Motor neuron (in vitro differentiated cells): ENCODE measurements at places on chromosomes 2 and 18. TPM values are rescaled to one million over a fixed set of nuclear protein-coding genes. Genes with fewer than 3 reads are reported as not detected.

TUBA3E gene
- 0.19 and 0.49 TPM in 2 replicates for total RNA-seq

DNA sequence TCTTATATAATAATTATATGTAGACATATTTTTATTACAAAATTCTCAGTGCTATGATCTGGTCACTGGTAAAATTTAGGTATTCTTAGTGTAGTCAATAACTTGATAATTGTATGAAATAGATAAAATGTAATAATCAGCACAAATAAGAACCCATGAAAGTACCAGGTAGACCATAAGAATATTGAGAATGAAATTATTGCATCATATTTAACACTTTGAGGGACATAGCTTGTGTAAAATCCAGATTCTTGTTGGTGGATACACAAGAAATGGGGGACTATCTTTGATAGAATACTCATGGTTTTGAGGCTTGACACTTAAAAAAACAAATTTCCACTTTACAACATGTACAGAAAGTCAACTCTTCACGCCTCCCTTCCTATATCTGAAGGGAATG, 898.8 kb upstream of the DDX18 start:
- ATAC-seq, result no peak

INPP5D gene
- total RNA-seq, result 5.8 and 5.9 TPM in 2 replicates

DNA sequence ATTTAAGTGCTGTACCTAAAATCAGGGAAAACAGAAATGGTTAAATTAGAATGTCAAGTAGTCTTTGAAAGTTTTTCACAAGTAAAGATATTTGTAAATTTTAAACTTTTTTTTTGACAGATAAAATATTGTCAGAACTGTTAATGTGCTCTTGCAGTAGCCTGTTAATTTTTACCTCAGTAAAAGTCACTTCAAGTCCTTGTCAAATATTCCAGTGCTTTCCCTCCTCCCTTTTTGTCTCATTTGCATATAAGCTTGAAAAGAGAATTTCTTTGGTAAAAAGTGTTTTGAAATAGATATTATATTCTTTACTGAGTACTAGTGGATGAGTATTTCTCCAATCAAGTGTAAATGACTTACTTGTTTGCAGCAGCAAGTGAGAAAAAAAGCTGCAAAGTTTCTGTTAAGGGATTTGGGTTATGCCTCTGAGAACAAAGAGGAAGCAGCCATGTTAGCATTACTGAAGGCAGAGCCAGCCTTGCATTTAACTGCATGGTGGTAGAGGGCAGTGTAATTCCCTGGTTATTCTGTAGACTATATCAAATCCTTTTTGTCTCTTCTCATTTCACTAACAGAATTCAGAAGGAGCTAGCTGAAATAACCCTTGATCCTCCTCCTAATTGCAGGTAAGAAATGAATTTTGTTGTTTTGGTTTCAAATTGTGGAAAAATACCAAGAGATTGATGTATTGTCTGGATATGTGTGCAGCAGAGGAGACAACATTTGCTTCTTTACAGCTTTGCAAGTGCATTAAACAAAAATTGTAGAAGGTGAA, 3.2 kb downstream of the UBE2E3 start:
- ATAC-seq, result peak; percentile 7

DNA sequence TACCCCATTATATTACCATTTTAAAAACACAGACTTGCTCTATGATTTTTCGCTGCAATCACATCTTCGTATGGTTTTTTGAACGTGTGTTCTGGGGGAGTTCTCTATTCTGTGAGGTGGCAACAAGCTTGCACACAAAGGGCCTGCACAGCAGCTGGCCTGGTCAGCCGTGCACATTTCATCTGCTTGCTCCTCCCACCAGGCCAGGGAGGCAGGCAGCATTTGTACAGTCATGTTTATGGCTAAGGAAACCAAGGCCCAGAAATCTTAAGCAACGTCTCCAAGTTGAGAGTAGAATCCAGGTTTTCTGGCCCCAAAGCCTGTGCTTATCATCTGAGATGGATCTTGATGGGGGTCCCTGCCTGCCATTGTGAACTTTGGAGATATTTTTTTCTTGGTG, 106.4 kb upstream of the SMIM21 start:
- peak; percentile 34 for ATAC-seq

GRCh38 chr2:16262526-16263178, 322.3 kb downstream of the MYCN start:
- ATAC-seq, result no peak

DNA sequence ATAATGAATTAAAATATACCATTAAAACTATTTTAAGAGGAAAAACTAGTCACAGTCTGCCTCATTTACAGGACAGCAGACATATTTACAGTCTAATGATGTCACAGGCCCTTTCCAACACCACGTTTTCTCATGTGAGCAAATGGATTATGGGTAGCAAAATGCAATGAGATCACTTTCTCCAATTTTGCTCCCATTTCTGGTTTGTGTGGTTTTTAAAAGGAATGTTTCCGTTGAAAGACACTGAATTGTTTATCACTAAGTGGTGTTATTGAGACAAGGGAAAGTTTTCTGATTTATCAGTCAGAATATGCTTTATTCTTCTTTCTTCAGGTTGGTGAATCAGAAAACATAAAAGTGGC, 11.4 kb upstream of the NR4A2 start:
- no peak for ATAC-seq

DNA sequence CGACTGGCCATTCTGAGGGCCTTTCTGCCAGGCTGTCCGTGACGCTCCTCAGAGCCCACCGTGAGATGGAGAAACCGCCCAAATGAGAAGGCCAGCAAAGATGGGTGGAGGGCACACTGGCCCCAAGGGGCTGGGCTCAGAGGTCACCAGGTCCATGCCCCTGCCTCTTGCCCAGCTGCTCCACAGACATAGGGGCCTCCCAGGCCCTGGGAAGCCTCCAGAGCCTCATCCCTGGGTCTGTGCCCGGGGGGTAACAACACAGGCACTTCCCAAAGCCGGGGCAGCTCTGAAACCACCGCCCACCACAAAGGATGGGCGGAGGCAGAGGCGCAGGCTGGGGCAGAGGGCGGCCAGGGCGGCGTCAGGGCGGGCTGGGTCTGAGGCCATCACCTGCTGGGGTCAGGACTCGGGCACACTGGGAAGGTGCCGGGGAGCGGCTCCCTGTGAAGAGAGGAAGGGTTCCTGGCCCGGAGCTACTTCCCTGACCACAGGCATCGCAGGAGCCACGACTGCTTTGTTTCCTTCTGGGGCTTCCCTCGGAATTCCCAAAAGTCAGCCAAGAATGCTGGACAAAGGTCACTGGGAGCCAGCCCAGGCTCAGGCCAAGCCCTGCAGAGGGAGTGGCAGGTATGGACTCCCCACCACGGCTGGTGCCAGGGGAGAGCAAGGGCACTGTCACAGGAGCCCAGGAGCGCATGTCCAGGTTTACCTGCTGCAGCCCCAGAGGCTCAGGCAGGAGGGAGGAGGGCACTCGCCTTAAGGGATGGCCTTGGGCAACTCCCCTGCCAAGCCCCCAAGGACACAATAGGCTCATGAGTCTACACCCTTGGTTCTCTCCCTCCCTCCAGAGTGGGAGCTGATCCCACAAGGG, 9.4 kb downstream of the CYP26B1 start:
- ATAC-seq, result no peak

GRCh38 chr18:73990258-73990657, 157.4 kb downstream of the FBXO15 start:
- no peak for ATAC-seq

GRCh38 chr18:69358212-69358895, 42.3 kb upstream of the DOK6 start:
- no peak for ATAC-seq

CYTIP gene
- total RNA-seq, result 0.52 TPM in 1 of 2 replicates, not detected in the other

- no peak for ATAC-seq
Observed at GRCh38 chr2:39834426-39834825, 55.4 kb upstream of the THUMPD2 start.

DNA sequence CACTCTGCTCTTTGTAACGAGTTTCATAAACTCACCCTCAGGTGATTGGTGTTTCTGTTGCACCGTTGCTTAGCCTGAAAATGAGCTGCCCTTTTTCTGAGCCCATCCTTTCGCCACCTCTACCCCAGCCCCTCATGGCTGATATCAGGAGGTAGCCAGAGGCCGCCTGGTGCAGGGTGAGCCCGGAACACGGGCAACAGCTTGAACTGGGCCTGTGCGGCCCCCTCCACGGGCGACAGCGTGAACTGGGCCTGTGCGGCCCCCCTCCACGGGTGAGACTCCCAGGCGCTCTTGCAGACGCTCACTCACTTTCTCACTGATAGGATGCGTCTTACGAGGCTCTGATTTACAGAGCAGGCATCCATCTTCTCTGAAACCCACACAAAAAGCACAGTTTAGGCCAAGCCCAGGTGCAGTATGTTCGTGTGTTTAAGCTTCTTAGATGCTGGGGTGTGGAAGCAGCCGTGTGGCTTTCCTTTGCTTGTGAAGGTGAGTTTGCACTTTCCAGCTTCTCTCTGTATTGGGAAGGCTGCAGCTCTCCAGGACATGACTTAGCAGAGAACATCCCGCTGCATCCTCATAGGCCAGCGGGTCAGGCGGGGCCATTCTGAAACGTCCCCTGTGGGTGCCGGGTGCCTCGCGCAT, 83.5 kb downstream of the NFATC1 start:
- ATAC-seq, result peak; percentile 35

DNA sequence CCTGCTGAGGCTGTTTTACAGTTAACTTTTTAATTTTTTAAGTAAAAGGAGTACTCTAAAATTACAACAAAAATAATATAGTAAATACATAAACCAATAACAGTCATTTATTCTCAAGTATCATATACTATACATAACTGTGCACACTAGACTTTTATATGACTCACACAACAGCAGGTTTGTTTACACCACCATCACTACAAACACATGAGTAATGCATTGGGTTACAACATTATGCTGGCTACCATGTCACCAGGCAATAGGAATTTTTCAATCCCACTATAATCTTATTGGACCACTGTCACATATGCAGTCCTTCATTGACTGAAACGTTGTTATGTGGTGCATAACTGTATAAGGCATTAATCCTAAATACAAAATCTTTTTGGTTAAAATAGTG, 42.5 kb downstream of the RASGRP3 start:
- no peak for ATAC-seq

DNA sequence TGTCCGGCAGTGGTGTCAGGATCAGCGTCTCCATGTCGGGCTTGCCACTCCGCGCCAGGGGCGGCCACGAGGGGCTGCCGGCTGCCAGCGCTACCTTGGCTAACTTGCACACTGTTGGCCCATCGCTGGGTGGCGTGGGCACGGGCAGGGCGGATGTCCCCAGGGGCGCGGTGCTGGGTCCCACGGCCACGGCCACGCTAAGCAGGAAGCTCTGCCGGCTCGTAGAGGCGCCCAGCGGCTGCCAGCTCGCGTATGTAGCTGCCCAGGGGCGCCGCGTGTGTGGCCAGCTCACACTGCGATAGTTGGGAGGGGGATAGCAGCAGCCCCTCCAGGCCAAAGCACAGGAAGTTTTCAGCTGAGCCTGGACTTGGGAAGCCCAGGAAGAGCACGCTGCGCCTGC, 249.4 kb downstream of the ANKRD30B start:
- no peak for ATAC-seq

DNA sequence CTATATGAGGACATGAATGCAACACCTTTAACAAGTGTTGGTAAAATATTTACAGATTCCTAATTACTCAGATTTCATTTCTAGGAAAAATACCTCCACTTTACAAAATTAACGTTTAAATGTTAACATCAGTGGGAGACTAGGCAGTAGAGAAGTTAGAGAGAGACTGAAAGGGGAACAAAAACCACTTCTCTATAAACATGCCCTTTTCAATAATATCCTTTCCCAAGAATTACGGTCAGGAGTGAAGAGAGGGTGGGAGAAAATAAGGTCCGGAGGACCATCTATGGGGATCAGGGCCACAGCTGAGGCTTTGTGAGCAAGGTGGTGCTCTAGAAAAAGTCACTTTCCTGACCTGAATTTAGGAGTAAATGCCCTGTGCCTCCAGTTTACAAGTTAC, 65.3 kb upstream of the WIPF1 start:
- ATAC-seq, result no peak

CERKL gene
- 7.6 and 9.5 TPM in 2 replicates for total RNA-seq

GRCh38 chr2:234029150-234029733, 21.3 kb upstream of the SPP2 start:
- no peak for ATAC-seq

GRCh38 chr2:177489719-177490301, 97.2 kb downstream of the AGPS start:
- no peak for ATAC-seq

DNA sequence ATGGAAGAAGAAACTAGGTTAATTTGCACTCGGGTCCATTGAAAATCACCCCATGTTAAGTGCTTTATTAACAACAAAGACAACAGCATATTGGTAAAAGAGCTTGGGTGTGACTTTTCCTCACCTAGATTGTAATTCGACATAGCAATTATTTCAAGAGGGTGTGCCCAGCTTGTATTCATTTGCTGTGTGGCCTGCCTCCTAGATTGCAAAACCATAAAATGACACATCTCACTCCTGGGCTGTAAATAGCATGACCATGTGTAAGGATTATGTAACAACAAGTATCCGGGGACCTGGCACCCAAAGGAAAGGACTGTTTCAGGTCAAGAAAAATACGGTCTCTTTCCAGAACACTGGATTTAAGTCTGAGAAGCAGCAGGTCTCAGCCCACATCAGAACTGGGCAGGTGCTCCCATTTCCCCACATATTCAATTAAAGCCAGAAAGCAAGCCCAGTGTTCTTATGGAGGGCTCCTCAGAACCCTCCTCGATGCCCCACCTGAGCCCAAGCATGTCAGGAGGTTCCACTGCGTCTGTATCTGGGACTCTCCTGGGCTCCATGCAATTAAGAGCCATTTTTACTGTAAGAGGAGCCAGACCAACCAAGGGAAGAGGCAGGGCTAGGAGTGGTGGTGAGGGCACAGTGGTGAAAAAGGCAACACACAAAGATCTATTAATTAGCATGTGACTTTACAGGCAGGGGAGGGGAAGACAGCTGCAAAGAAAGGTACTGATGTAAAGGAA, 39.2 kb downstream of the MREG start:
- peak; percentile 20 for ATAC-seq

DNA sequence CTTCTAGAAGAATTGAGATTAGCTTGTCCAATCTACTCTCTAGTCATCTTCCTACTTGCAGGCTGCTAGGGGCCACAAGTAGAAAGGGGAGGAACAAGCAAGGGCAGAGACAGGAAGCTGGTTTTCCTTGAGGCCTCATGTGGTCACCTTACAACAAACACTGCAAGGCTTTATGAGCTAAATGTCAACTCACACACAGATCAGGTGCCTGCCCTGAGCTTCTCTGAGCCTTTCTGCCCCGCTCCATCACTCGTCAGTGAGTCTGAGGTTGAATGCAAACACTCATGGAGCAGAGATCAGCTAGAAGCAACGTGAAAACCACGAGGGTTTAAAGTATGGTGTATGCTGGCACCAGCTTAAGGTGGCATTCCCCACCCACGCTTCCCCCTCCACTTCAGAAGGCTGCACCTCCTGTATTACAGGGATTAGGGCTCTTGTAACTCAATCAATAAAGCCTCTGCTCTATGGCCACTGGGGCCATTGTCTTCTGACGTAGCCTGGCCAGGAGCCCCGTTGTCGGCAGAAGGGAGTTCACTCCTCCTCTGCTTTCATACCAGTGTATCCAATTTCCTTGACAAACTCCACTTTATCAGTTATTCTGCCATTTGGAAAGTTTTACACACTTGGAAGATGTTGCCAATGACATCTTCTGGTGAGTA, 5.4 kb upstream of the CRYGC start:
- no peak for ATAC-seq
